ENCODE measurements at places on chromosomes 4 and X.

DNA sequence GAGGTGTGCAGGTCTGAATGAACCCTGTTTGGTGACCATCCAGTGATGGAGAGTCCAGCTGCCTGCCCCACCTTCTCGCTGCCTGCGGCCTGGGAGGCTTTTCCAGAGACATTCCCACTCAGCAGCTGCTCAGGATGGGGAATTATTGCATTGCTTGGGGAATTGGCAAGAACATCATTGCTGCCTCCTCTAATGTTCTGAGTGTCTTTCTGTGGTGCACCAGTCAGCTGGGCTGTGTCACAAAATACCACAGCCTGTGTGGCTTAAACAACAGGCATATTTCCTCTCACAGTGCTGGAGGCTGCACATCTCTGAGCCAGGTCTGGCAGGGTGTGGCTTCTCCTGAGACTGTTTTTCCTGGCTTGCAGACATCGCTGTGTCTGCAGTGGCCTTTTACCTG, 86.8 kb upstream of the AFAP1 start:
- DNase-seq, result no peak

DNA sequence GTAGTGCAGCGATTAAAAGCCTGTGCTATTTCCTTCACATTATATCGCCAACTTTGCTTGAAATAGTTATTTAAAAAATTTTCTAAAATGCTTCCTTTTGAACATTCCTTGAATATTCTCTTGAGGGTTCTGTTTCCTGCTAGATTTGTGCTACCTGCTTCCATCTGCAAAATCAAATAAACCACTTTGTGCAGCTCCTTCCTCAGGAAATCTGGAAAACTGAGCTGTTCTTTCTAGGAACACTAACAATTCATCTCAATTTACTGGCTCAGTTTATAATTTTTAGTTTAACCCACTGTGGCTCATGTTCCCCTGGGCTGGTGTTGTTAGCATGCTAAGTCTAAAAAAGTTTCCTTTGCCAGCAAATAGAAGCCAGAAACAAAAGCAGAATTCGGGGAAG, 88.1 kb upstream of the LCORL start:
- DNase-seq, result no peak

- no peak for DNase-seq
Observed at GRCh38 chr4:5421416-5421815, 286.9 kb downstream of the EVC2 start.

DNA sequence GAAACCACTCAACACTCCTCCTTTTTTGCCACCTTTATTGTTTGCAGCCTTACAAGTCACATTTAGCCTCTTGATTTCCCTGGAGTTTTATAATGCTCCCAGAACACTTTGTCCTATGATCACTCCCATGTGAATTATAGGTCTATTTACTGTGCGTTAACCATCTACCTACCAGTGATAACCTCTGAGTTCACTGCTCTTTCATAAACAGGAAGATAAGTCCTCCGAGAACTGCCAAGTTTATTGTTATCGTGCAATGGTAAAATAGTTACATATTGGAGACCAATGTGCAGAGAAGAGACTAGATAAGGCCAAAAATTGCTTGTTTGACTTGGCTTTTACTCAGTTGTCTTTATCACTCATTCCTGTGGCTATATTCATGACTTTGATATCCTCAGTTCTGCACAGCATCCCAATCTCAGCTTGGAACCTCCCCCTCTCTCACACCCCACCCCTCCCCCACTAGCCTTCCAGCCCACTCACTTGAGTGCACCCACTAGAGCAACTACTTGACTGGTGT, 12.9 kb upstream of the NUDT9 start:
- DNase-seq, result no peak

- DNase-seq, result no peak
Observed at GRCh38 chr4:126364311-126364911, 1049.7 kb downstream of the FAT4 start.

All from RKO (cell line).